Neural progenitor cell (in vitro differentiated cells): ENCODE measurements at places on chromosomes 6 and 20. TPM values are rescaled to one million over a fixed set of nuclear protein-coding genes. Genes with fewer than 3 reads are reported as not detected.

Gene RAET1L
- not detected in 2 replicates for total RNA-seq

Gene BHLHE23
- total RNA-seq: 0.22 TPM in 1 of 2 replicates, not detected in the other

Gene MATN4
- 0.06 TPM in 1 of 2 replicates, not detected in the other for total RNA-seq

DNA sequence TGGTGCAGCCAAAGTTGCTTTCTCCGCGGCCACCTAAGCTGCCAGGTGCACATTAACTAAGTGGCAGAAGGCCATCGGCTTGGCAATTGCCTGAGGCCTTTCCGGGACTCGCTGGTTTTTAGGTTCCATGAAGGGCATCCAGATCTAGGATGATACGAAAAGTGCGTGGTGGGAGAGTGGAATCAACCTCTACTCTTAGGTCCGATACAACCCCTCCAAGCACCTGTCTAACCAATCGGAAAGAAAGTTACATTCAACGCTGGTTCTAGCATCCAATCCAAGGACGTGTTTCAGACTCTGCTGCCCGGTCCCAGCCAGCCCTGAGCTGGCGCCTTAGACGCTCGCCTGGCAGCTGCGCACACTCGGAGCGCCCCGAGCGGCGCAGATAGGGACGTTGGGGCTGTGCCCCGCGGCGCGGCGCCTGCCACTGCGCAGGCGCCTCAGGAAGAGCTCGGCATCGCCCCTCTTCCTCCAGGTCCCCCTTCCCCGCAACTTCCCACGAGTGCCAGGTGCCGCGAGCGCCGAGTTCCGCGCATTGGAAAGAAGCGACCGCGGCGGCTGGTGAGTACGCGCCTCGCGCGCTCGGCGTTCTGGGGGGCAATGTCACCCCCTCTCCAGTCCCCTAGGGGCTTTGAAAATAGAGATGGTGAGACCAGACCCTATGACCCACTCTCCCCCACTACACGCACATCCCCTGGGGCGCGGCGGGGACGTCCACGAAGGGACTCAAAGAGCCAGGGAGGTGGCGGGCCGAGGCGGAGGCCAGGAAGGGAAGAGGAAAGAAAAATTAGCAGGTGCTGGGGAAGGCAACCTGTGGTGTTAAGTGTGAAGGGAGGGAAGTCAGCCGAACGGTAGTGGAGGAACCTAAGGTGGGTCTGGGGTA, at the start of gene ENPP4:
TSS of gene ENPP4 (plus strand) at position 361 of the 883 bp plus-strand sequence. CDS start 9,595 bp downstream, outside the sequence.
- H3K27ac ChIP-seq: no peak within 1 kb of the TSS
- H3K27me3 ChIP-seq: peaks cover 7% of the 10 kb centered on the region

- H3K36me3 ChIP-seq: no peaks in the 10 kb centered on the region
- no peak overlapping the region for H3K4me3 ChIP-seq
- no peaks in the 10 kb centered on the region for H3K27me3 ChIP-seq
- peak; percentile 67 for DNase-seq
- no peak overlapping the region for H3K27ac ChIP-seq
Measured at GRCh38 chr6:127606131-127606562, 29.2 kb downstream of the C6orf58 start.

GRCh38 chr6:33082702-33083101, 6.9 kb downstream of the HLA-DPB1 start:
- H3K27me3 ChIP-seq: peaks cover 12% of the 10 kb centered on the region
- H3K4me3 ChIP-seq: no peak overlapping the region
- peak; percentile 81 for DNase-seq
- no peaks in the 10 kb centered on the region for H3K4me1 ChIP-seq

GRCh38 chr6:64113704-64114103, 478.1 kb downstream of the PHF3 start:
- H3K27ac ChIP-seq: no peak overlapping the region
- H3K4me3 ChIP-seq: no peak overlapping the region
- no peak for DNase-seq
- no peaks in the 10 kb centered on the region for H3K36me3 ChIP-seq
- H3K4me1 ChIP-seq: no peaks in the 10 kb centered on the region

GRCh38 chr6:131073577-131073976, 10.5 kb upstream of the EPB41L2 start:
- DNase-seq: no peak
- no peaks in the 10 kb centered on the region for H3K4me1 ChIP-seq
- no peak overlapping the region for H3K4me3 ChIP-seq
- H3K27ac ChIP-seq: no peak overlapping the region

DNA sequence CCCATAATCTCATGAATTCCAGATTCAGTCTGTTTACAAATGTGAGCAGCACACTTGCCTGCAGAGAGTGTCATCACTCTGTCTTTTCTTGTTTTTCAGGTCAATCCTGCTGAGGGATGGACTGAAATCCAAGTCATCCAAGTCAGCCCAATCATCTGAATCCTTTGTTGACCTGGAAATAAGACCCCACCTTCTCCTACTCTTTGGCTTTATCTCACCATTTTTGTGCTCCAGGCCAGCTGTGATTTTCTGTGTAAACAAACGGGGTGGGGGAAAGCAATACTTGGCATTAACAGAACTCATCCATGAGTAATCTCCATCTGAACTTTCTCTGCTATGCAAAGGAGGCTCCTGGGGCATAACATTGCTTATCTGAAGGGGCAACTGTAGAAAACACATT, 16.9 kb upstream of the GSTA4 start:
- DNase-seq: no peak
- H3K4me1 ChIP-seq: no peaks in the 10 kb centered on the region
- no peak overlapping the region for H3K27ac ChIP-seq
- peaks cover 11% of the 10 kb centered on the region for H3K36me3 ChIP-seq
- H3K4me3 ChIP-seq: no peak overlapping the region
- no peaks in the 10 kb centered on the region for H3K27me3 ChIP-seq

- no peak overlapping the region for H3K27ac ChIP-seq
- H3K36me3 ChIP-seq: no peaks in the 10 kb centered on the region
- H3K4me3 ChIP-seq: no peak overlapping the region
- no peaks in the 10 kb centered on the region for H3K4me1 ChIP-seq
- H3K27me3 ChIP-seq: no peaks in the 10 kb centered on the region
Measured at GRCh38 chr6:142732790-142733189, 212.2 kb downstream of the HIVEP2 start.

GRCh38 chr6:167789358-167789757, 37.4 kb upstream of the AFDN start:
- no peaks in the 10 kb centered on the region for H3K27me3 ChIP-seq
- H3K4me1 ChIP-seq: peaks cover 11% of the 10 kb centered on the region
- no peaks in the 10 kb centered on the region for H3K36me3 ChIP-seq
- H3K4me3 ChIP-seq: no peak overlapping the region
- no peak overlapping the region for H3K27ac ChIP-seq

DNA sequence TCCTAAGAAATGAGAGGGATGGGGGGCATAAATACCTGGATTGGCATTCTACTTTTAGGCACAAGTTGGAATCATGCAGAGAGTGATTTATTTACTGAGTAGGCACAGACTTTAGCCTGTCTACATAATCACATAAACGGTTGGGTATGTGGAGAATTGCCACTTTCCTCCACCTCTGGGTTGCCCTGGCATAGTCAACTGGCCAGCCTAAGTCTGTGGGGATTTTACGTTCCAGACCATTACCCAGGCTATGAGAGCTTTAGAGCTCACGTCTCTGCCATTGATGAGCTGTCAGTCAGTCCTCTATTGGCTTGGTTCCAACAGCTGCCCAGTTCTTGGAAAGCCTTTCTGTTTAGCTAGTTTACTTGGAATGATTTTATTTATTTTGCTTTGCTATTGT, 5.0 kb upstream of the BHLHE23 start:
- no peak overlapping the region for H3K4me3 ChIP-seq
- H3K36me3 ChIP-seq: no peaks in the 10 kb centered on the region
- peaks cover 26% of the 10 kb centered on the region for H3K4me1 ChIP-seq
- peaks cover 76% of the 10 kb centered on the region for H3K27me3 ChIP-seq
- no peak for DNase-seq

DNA sequence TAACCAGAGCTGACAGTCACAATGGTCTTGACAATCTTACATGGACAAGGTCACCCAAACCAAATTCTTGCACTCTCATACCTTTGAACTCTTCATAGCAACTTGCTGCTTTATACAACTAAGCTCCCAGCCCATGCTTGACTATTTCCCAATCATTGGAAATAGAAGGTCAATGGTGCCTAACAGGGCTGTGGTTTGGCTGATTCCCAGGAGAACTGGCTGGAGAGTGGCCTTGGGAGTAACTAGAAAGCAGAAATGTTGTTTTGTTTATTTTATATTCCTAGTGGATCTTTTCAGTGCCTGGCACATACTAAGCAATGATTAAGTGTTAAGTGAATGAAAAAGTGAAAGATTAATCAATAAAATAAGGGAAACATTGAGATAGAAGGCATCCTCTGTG, 3.0 kb downstream of the SPINT4 start:
- no peaks in the 10 kb centered on the region for H3K27me3 ChIP-seq
- H3K4me3 ChIP-seq: no peak overlapping the region
- H3K36me3 ChIP-seq: no peaks in the 10 kb centered on the region
